ENCODE measurements at places on chromosomes 1 and 21.

DNA sequence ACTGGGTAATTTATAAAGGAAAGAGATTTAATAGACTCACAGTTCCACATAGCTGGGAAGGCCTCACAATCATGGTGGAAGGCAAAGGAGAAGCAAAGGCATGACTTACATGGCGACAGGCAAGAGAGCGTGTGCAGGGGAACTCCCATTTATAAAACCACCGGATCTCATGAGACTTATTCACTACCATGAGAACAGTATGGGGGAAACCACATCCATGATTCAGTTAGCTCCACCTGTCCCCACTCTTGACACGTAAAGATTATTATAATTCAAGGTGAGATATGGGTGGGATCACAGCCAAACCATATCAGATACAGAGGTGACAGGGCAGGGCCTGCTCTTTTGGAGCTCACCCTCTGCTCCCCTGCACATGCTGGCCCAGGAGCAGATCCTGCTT, 31.4 kb upstream of the TMEM61 start:
- no peak for DNase-seq

DNA sequence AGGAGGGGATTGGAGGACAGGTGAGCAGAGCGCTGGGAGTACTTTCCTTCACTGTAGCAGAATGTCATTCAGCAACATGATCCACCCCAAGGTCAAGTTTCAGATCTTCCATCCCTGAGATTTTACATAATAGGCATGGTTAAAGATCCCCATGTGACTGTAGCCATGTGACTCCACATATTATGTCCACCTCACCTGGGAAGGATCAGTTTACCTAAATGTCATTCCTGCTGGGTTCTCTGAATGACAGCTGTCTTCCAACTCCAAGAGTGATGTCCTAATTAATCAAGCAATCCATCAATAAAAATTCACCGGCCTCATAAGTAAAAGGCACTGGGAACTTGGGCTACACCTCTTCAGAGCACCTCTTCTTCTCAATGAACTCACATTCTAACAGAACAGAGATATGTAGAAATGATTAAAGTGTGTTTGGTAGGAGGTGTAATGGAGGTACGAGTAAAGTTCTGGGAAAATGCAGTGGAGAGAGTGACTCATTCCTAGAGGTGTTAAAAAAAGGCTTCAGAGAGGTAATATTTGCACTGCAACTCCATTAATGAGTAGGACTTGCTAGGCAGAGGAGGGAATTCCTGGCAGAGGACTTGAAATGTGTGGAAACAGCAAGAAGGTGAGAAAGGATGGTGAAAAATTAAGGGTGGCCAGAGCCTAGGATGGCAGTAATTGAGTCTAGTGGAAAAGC, 22.2 kb upstream of the MAPKAPK2 start:
- DNase-seq, result no peak

DNA sequence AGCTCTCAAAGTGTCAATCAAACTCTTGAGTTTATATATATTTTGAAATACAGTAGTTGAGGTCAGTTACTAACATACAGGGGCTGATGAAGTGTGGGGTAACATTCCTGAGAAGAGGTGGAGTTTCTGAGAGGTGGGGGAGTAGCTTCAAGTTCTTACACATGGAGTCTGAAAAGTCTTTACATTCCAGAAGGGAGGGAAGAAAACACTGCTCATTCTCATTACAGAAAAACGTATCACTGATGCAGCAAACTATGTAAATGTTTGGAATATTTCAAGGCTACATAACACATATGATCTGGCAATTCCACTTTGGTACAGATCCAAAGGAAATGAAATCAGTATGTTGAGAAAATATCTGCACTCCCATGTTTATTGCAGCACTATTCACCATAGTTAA, 1065.8 kb upstream of the B3GALT2 start:
- no peak for DNase-seq

- DNase-seq, result no peak
Measured at GRCh38 chr1:197904126-197904787, 1.8 kb downstream of the C1orf53 start.

DNA sequence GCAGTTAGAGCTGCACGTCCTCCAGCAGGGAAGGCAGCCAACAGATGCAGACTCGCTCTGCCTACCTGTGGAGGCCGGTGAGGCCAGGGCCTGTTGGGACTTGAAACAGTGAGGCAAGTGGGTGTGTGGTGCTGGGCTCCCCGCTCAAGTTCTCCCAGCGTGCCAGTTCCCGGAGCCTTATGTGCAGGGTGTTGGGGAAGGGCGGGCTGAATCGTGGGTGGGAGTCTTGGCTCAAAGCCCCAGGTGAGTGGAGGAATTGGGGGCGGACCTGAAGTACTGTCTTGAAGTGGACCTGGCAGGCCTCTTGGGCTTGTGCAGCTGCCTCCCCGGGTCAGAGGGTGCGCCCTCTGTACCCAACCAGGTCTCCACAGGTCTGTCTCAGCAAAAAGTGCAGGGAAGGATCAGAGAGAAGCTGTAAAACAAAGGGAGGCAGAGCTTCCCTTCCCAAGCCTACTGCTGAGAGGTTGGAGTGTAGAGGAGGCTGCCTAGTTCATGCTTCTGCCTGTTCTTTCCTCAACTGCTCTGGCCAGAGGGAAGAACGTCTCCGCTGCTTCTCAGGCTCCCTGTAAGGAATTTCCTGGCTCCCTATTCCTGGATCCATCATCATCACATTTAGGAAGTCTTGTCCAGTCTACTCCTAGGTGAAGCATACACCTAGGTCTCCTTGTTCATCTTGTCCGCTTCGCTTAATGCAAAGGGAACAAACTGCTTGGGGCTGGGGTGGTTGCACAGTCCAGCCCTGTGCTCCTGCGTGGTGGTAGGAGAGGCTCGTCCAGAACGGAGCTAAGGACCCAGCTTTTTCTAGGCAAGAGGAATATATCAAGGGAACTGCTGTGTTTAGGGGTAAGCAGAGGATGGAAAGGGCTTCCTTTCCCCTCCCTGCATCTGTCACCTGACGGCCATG, 14.9 kb downstream of the UTP11 start:
- DNase-seq, result no peak

- no peak for DNase-seq
Measured at GRCh38 chr21:40339050-40339449, 471.8 kb downstream of the PCP4 start.

GRCh38 chr21:35648512-35648911, 411.8 kb downstream of the SETD4 start:
- no peak for DNase-seq

DNA sequence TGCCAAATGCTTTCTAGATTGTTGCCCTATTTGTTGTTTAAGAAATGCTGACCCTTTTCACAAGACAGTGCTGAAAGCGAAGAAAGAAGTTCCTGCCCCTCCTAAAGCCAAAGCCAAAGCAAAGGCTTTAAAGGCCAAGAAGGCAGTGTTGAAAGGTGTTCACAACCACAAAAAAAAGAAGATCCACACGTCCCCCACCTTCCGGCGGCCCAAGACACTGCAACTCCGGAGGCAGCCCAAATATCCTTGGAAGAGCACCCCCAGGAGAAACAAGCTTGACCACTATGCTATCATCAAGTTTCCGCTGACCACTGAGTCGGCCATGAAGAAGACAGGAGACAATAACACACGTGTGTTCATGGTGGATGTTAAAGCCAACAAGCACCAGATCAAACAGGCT, 55.7 kb downstream of the PSMG1 start:
- DNase-seq, result no peak

DNA sequence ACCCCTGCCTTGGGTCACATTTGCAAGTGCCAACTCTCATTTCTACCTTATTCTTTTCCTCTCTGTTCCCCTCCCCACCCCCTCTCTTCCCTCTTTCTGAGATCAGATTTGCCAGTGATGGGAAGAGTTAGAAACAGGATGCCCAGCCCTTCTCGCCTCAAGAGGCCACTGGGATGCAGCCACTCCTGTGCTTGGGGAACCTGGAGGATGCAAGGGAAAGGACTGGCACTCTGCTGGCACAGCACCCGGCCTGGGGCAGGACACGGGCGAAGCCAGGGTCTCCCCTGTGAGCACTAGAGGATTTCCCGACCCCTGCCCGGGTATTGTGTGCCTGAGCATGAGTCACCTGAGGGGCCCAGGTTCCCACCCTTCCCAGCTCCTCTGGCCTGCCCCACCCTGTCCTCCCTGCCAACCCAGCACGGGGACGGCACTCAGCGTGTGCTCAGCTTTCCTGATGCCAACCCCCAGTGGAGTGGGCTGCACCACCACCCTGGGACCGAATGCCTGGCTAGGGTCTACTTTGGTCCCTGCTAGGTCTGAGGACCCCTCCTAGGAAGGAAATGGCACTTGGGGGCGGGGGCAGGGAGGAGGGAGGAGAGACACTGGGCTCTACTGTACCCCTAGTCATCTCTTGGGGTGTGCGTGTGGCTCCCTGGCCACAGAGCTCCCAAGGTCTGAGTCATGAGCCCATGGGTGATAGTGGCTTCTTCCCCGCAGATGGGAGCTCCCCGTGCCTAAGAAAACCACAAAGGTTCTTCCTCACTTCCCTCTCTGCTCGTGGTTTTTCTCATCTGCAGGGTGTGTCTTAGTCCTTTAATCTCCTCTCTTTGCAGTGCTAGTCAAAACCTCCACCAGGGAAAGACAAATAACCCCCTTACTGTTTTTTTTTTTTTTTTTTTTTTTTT, 12.4 kb downstream of the LMNA start:
- peak; percentile 80 for DNase-seq

GRCh38 chr1:194940336-194941030, 1667.8 kb downstream of the KCNT2 start:
- DNase-seq, result no peak

GRCh38 chr1:56072310-56072709, 507.1 kb downstream of the PLPP3 start:
- DNase-seq, result no peak

- DNase-seq, result no peak
Measured at GRCh38 chr1:109598655-109599054, 20.8 kb downstream of the GNAT2 start.

- DNase-seq, result no peak
Measured at GRCh38 chr1:219367496-219367895, 193.8 kb downstream of the LYPLAL1 start.
